ENCODE measurements at places on chromosomes 6 and 20.

DNA sequence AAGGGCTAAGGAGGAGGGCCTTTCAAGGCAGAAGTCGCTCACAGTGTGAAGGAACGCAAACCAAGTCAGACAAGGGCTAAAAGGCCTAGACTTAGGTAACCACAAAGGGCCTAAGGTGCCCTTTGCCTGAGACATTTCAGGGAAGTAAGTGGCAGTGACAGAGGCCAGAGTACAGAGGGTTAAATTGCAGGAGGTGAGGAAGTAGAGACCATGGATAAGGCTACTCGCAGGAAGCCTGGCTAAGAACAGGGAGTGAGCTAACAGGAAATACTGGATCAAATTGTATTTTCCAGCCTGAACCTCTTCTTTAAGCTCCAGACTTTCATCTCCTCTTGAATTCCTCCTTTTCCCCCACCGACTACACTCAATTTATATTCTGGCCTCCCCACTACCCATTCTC is 16.6 kb downstream of the ZHX3 start:
- DNase-seq: no peak

- no peak for DNase-seq
These were observed 313.4 kb downstream of the GJA1 start for GRCh38 chr6:121748850-121749249.

- no peak for DNase-seq
These were observed 206.0 kb downstream of the SIM1 start for GRCh38 chr6:100258752-100259151.

- DNase-seq: no peak
These were observed 247.8 kb downstream of the HAO1 start for GRCh38 chr20:7692478-7692877.

- no peak for DNase-seq
These were observed 2.0 kb upstream of the MICAL1 start for GRCh38 chr6:109457562-109457996.

DNA sequence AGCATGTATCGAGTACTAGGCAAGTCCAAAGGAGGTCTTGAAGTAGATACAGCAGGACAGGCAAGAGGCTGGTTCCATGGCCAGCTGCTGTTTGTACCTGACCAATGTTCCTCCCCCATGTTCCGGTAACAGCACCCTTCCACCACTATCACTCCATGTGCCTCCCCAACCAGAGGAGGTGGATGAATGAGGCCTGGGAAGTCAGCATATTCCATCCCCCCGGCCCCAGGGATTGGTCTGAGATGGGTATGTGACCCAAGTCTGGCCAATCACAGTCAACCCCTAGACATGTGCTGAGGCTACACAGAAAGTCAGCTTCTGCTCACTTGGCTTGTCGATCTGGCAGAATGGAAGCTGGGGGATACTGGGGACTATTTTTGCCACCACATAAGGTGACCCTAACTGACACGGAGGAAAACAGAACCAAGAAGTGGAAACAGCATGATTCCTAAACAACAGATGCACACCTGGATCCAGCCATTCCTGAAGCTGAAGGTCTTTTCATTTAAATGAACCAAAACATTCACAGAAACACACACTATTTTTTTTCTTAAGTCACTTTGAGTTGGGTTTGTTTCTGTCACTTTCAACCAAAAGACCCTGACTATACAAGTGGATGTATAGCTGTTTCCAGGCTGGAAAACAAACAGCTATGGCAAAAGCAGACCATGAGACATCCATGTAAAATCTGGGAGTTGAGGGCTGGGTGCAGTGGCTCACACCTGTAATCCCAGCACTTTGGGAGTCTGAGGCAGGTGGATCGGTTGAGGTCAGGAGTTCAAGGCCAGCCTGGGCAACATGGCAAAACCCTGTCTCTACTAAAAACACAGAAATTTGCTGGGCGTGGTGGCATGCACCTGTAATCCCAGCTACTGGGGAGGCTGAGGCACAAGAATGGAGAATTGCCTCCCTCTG is 70.4 kb upstream of the PTPN1 start:
- DNase-seq: no peak

- DNase-seq: no peak
These were observed 148.7 kb upstream of the NEDD9 start for GRCh38 chr6:11380969-11381744.

GRCh38 chr20:62935968-62936585 is 1.9 kb upstream of the GID8 start:
- DNase-seq: no peak

DNA sequence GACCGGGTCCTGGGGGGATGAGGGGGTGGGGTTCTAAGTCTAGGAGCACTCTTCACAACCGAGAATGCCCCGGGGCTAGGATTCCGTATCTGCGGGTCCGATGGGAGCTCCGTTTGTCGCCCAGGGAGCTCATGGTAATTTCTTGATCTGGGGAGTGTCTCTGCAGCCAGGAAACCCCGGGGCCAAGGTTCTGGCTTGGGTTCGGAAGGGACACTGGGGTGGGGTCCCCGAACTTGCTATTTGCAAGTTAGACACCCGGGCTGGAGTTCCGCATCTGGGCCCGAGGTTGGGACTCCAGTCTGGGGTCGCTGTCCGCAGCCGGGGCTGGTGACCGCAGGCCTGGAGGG is 397 bp downstream of the PEDS1 start:
- no peak for DNase-seq

DNA sequence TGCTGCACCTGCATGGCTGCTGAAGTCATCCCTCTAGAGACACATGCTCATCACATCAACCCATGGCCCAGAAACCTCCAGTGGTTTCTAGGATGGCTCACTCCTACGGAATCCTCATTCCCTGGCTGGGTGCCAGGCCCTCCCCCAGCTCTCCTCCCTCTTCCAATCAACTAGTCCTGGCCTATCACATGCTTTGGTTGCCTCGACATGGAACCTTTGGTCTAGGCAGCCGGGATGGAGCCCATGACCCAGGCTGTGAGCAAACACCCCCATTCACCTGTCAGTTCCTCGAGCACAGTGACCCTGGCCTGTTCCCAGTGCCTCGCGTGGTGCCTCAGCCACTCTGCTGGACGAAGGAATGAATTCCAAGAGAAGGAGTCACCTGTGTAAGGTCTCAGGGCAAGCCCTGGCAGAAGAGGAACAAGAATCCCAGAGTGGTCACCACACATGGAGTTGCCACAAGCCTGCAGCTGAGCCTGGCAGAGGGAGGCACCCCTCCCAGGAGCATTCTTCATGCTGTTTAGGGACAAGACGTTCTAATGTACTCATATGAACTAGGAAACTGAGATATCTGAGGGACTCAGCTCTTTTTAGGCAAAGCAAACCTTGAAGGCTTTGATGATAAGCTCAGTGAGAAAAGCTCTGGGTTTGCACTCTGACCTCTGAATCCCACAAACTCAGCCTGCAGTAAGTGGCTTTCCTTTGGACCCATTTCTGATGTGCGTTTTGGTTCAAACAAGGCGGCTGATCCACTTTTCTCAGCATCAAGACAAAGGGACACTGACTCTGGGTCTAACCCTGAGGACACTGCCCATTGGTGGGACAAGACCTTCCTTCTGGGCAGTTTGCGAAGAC is 40.2 kb downstream of the PPP1R3G start:
- no peak for DNase-seq

DNA sequence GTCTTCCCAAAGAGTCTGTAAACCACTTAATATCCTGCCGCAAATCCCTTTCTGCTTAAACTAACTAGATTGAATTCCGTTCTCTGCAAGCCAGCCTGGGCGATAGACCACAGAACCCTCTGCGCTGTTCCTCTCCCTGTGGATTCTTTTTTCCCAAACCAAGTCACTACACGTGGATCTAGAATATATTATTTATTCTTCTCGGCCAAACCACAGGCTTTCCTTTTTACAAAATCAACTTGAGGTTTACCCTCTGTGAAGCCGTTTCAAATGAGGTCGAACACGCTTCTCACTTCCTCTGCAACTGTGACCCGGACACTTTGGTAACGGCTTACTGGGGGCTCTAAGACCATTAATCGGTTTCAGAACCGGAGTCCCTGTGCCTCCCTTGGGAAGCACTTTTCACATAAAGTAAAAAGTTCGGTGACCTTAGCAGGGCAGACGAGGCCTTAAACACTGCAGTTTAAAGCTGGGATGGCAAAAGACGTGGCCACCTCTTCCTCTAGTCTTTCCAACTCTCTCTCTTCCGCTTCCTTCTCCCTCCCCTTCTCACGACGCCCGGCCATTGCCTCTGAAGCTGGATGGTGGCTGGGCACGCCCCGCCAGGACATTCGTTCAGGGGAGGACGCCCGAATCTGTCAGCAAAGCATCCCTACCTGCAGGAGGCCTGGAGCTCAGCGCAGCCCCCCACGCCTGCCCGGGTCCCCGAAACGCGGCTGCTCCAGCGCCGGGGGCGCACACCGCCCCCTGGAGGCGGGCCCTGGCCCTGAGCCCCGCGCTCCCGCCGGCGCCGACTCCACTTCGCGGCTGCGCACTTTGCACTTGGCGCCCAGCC is 55.0 kb upstream of the FOXC1 start:
- no peak for DNase-seq

DNA sequence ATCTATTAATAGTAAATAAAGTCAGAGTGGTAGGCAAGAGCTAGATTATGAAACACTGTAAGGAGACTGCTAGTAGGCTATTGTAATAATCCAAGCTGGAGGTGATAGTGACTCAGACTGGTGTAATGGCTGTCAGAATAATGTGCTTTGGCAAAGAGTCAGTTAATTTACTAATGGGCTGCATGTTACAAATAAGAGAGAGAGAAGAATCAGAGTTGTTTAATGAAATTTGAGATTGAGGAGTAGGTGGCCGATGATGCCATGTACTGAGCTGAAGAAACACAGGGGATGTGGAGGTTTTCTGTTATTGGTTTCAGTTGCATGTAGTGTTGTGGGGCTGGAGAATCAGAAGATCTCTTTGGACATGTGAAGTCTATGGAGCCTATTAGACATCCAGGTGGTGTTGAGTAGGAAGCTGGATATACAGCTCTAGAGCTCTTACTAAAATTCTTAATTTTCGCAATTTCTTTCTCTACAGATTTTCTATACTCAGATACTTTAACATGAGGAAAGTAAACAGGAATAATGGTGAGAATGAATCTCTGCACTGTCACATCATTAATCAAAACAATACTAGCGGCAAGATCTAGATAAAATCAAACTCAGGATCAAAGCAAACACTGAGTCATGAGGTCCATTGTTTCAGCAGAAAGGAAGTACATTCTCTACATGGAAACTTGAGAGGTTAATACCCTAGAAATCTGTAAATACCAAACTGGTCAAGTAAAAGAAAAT is 167.7 kb downstream of the SIM1 start:
- no peak for DNase-seq

- no peak for DNase-seq
These were observed 69.2 kb upstream of the SMIM29 start for GRCh38 chr6:34317882-34318498.

GRCh38 chr6:158061709-158062461 is 80.2 kb downstream of the SYNJ2 start:
- DNase-seq: no peak

DNA sequence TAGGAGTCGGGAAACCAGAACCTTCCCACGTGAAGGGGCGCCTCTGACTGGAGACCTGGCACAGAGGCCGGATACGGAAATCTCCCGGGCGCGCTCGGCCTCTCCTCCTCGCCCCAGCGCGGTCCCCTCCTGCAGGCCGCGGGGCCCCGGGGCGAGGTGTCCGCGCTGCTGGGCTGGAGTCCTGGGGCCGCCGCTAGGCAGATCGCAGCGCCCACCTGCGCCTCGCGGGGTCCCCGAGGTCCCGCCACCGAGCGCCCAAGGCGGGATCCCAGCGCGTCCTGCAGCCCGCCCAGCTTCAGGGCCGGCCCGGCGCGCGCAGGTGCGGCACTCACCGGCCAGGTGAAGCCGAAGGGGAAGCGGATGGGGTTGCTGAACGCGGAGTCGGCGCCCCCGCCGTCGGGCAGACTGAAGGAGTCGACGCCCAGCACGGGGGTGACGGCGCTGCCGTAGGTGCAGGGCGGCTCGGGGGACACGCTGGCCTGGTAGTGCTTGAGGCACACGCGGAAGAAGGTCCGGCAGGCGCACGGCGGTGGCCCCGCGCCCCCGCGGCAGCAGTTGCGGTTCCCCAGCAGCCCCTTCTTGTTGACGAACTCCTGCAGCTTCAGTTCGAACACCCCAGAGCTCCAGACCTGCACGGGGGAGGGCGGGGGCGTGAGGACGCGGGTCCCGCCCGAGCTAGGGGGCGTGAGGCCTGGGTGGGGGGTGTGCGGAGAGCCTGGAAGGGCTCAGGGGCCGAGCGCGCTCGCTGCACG is 1.5 kb downstream of the DLL1 start:
- DNase-seq: no peak

DNA sequence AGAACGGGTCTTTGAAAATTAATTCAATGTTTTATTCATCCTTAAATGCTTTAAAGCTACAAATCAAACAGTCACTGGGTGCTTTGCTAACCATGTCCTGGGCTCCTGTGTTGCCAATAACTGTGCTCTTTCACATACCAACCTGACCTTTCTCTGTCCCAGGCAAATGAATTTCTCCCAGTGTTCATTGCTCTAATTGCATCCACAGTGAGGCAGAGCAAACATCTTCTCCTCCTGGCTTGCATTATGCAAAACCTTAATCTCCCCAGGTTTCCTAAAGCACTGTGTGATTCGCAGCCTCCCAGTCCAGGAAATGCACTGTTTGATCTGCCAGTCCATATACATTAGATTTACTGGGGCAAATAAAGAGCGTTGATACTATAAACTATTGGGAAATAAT is 219.0 kb downstream of the PREX1 start:
- DNase-seq: no peak

GRCh38 chr20:11852811-11853210 is 64.9 kb upstream of the BTBD3 start:
- DNase-seq: no peak

GRCh38 chr6:37048851-37049757 is 43.6 kb downstream of the FGD2 start:
- DNase-seq: no peak

- no peak for DNase-seq
These were observed 150.8 kb upstream of the TAB2 start for GRCh38 chr6:149166747-149167146.

- no peak for DNase-seq
These were observed 12.2 kb downstream of the SAYSD1 start for GRCh38 chr6:39102821-39103136.

DNA sequence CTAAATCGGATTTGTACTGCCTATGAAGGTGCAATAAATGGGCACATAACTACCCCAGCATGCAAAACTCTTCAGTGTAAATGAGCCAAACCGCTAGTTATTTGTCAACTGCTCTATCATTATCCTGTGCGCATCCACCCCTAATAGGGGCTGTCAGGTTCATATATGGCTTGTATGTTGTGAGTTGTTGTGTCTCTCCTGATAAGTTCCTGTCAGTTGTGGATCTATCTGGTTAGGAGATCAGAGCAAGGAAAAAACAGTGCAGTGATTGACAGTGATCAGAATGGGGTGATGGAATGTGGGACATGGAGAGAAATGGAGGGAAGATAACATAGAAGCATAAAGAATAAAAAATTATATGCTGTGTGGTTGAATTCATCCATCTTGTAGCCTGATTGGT is 686.9 kb upstream of the ID4 start:
- DNase-seq: no peak

- no peak for DNase-seq
These were observed 1.6 kb upstream of the CD93 start for GRCh38 chr20:23087587-23088251.

GRCh38 chr6:44177691-44178423 is 19.2 kb downstream of the CAPN11 start:
- no peak for DNase-seq
